Naive thymus-derived CD4-positive, alpha-beta T cell (primary cell): ENCODE measurements at places on chromosomes 2 and 18. TPM values are rescaled to one million over a fixed set of nuclear protein-coding genes. Genes with fewer than 3 reads are reported as not detected.

- DNase-seq, result no peak
- no peaks in the 10 kb centered on the region for H3K27me3 ChIP-seq
- H3K36me3 ChIP-seq, result no peaks in the 10 kb centered on the region
- no peak overlapping the region for H3K27ac ChIP-seq
- peaks cover 4% of the 10 kb centered on the region for H3K4me1 ChIP-seq
- H3K4me3 ChIP-seq, result no peak overlapping the region
Measured at GRCh38 chr2:195572895-195573683, 83.9 kb upstream of the SLC39A10 start.

The C2orf78 gene
- not detected for total RNA-seq

- H3K27ac ChIP-seq, result no peak overlapping the region
- no peaks in the 10 kb centered on the region for H3K27me3 ChIP-seq
- H3K4me3 ChIP-seq, result no peak overlapping the region
- H3K4me1 ChIP-seq, result no peaks in the 10 kb centered on the region
- no peaks in the 10 kb centered on the region for H3K36me3 ChIP-seq
- DNase-seq, result no peak
Measured at GRCh38 chr2:17600556-17601204, 60.2 kb downstream of the VSNL1 start.

DNA sequence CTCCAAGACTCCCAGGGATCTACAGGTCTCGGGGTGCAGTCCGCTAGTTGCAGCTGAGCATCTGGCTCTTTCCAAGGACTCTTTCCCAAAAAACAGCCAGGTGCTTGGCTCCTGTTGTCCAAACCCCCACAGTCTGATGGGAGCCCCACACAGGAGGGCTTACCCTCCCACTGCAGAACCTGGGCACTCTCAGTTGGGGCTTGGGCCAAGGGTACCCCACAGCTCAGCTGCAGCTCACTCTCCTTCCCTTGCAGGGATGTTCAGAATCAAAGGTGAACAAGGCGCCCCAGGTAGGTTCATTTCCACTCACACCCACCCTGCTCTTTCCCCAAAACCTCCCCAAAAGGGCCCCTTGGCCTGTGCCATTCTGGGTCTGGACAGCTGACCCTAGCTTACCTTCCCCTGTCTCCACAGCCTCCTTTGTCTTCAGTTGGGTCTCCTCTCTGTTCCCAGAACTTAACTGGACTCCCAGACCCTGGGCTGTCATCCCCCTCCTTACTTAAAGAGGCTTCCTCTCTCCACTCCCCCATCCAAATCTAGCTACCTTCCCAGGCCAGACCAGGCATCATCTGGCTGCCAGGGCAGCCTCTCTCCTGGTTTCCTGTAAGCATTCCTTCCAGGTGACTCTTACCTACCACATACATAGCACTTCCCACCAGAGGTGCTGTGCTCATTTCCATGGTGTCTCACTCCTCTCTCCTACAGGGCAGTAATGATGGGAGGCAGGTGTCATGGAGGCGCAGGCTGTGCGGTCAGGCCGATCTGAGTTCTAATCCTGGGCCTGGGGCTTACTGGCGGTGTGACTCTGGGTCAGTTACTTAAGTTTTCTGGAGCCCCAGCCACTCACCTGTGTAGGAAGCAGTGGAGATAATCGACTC is 29.5 kb downstream of the MARCO start:
- DNase-seq, result no peak
- no peaks in the 10 kb centered on the region for H3K4me1 ChIP-seq
- H3K27ac ChIP-seq, result no peak overlapping the region
- no peaks in the 10 kb centered on the region for H3K36me3 ChIP-seq
- H3K4me3 ChIP-seq, result no peak overlapping the region

GRCh38 chr2:167365216-167365615 is 476.9 kb downstream of the XIRP2 start:
- DNase-seq, result no peak
- H3K4me3 ChIP-seq, result no peak overlapping the region
- no peaks in the 10 kb centered on the region for H3K27me3 ChIP-seq
- no peaks in the 10 kb centered on the region for H3K4me1 ChIP-seq
- H3K27ac ChIP-seq, result no peak overlapping the region

DNA sequence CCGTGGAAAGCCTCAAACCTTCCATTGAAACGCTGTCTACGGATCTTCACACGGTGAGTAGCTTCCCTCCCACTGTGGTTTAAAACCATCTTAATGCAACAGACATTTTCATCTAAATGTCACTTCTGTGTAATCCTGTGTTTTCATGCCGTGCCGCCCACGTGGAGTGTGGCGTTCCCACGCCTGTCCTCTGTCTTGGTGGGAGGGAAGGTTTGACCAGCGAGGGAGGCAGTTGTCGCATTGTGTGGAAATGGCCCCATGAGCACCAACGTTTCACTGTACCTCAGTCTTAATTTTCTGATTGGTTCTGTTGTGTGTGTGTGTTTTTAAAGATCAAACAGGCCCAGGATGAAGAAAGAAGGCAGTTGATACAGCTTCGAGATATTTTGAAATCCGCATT is 88.6 kb downstream of the ITGB1BP1 start:
- H3K36me3 ChIP-seq, result no peaks in the 10 kb centered on the region
- no peak overlapping the region for H3K4me3 ChIP-seq
- H3K27me3 ChIP-seq, result no peaks in the 10 kb centered on the region

GRCh38 chr18:29644276-29644675 is 1398.3 kb downstream of the DSC3 start:
- no peak overlapping the region for H3K4me3 ChIP-seq
- H3K27me3 ChIP-seq, result no peaks in the 10 kb centered on the region
- H3K27ac ChIP-seq, result no peak overlapping the region
- no peaks in the 10 kb centered on the region for H3K4me1 ChIP-seq
- no peaks in the 10 kb centered on the region for H3K36me3 ChIP-seq

The HOXD13 gene
- total RNA-seq, result not detected

DNA sequence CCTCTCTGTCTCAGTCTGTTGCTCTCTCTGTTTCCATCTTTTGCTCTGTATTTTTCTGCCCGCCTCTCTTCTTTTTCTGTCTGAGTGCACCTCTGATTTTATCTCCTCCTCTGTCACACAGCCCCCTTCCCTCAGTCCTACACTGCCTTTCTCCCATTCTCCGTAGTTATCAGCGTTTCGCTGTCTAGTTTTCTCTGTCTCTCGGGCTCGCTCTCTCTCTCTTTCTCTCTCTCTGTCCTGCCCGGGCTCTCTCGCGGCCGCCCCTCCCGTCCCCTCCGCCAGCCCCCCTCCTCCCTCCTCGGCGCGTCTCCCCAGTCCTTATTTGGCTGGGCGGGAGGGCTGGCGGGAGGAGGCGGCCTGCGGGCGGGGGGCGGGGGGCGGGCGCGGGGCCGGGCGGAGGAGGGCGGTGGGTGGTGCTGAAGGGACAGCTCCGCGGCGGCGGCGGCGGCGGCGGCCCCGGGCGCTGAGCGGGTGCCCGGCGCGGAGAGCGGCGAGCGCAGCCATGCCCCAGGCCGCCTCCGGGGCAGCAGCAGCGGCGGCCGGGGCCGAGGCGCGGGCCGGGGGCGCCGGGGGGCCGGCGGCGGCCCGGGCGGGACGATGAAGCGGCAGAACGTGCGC is at the start of gene KCNK3:
KCNK3 (plus strand) TSS at position 444 of the 618 bp plus-strand sequence; CDS start at position 598, 154 bp downstream.
- DNase-seq, result peak; percentile 35
- H3K4me1 ChIP-seq, result no peaks in the 10 kb centered on the region
- H3K27ac ChIP-seq, result no peak within 1 kb of the TSS
- no peaks in the 10 kb centered on the region for H3K36me3 ChIP-seq
